ENCODE measurements at places on chromosomes 11 and 22. TPM values are rescaled to one million over a fixed set of nuclear protein-coding genes. Genes with fewer than 3 reads are reported as not detected.
A peak's percentile ranks its signal among the peaks of the same experiment; 100 is the strongest.

GRCh38 chr22:17098379-17098819, 13.6 kb downstream of the IL17RA start:
- no peaks in the 10 kb centered on the region for H3K27me3 ChIP-seq
- no peaks in the 10 kb centered on the region for H3K4me1 ChIP-seq
- H3K36me3 ChIP-seq = no peaks in the 10 kb centered on the region
- H3K27ac ChIP-seq = no peak overlapping the region
- DNase-seq = no peak

GRCh38 chr11:109046284-109046992, 375.6 kb upstream of the C11orf87 start:
- no peaks in the 10 kb centered on the region for H3K36me3 ChIP-seq
- no peak for DNase-seq

DNA sequence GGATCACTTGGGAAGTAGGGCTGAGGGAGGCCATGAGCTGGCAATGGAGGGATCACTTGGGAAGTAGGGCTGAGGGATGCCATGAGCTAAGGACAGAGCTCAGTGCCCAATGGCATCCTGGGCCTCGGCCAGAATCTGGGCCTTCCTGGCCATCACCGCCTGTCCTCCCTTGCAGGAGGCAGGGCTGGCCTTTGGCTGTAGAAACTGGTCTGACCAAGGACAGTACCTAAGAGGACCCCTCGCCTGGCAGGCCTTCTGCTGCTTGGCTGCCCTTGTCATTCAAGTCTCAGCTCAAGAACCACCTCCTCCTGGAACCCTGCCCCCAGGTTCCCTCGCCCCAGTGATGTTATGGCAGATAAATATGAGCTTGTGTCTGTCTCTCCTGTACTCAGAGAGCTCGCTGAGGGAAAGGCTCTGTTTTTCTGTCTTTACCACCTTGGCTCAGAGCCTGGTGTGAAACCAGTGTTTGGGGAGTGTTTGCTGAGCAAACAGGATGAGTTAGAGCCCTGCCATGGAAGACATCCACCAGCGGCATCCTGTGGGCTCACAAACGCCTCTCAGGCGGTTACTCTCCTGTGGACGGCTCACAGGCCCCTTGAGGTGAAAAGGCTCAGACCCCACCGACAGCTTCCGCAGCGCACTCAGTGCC, 19.3 kb upstream of the RASL10A start:
- H3K36me3 ChIP-seq = no peaks in the 10 kb centered on the region
- no peak overlapping the region for H3K27ac ChIP-seq
- no peak for DNase-seq
- H3K4me3 ChIP-seq = no peak overlapping the region

OR52E8 gene
- total RNA-seq = not detected

DNA sequence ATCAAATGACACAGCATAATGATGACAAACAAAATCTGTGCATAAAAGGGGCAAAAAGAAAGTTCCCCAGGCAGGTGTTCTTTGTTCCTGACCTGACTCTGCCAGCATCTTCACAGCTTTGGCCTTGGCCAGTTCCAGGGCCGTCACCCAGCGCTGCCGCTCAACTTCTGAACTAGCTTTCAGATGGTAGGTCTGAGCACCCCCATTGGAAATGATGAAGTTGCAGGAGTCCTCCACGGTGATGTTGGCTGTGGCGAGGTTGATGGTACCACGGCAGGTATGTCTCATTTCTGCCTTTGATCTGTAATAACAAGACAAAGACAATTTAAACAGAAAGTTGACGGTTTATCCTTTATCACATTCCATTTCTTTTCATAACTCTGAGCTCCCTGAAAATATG, 5.3 kb downstream of the OSBP start:
- H3K27ac ChIP-seq = no peak overlapping the region
- H3K36me3 ChIP-seq = no peaks in the 10 kb centered on the region
- DNase-seq = no peak

GRCh38 chr11:61539006-61539405, 30.5 kb downstream of the LRRC10B start:
- H3K36me3 ChIP-seq = no peaks in the 10 kb centered on the region
- DNase-seq = no peak
- H3K4me3 ChIP-seq = no peak overlapping the region
- no peaks in the 10 kb centered on the region for H3K27me3 ChIP-seq

PLAAT5 gene
- not detected for total RNA-seq

RTN4RL2 gene
- not detected for total RNA-seq

B3GAT1 gene
- total RNA-seq = not detected

PAFAH1B2 gene
- 105 TPM for total RNA-seq

DNA sequence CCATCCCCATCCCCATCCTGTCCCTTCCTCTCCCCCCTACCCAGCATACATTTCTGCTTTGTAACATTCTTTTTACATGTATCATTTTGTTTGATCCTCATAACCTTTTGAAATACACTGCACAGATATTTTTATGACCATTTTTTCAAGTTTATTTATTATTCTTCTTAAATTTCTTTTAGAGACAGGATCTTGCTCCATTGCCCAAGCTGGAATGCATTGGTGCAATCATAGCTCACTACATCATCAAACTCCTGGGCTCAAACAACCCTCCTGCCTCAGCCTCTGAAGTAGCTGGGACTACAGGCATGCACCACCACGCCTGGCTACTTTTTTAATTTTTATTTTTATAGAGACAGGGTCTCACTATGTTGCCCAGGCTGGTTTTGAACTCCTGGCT, 99.4 kb upstream of the AKIP1 start:
- H3K27me3 ChIP-seq = no peaks in the 10 kb centered on the region
- H3K4me1 ChIP-seq = peaks cover 11% of the 10 kb centered on the region
- H3K4me3 ChIP-seq = peak overlapping the region; percentile 73
- H3K27ac ChIP-seq = peak overlapping the region; percentile 90
- DNase-seq = no peak

DNA sequence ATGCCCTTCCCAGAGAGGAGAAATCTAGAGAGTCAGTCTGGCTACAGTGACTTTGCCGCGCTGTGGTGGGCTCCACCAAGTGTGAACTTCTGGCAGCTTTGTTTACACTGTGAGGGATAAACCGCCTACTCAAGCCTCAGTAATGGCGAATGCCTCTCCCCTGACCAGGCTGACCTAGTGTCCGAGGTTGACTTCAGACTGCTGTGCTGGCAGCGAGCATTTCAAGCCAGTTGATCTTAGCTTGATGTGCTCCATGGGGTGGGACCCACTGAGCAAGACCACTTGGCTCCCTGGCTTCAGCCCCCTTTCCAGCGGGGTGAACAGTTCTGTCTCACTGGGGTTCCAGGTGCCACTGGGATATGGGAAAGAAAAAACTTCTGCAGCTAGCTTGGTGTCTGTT, 38.6 kb upstream of the PTH start:
- no peak for DNase-seq
- no peaks in the 10 kb centered on the region for H3K27me3 ChIP-seq
- no peak overlapping the region for H3K4me3 ChIP-seq
- no peaks in the 10 kb centered on the region for H3K36me3 ChIP-seq
- no peaks in the 10 kb centered on the region for H3K4me1 ChIP-seq
- H3K27ac ChIP-seq = no peak overlapping the region

DNA sequence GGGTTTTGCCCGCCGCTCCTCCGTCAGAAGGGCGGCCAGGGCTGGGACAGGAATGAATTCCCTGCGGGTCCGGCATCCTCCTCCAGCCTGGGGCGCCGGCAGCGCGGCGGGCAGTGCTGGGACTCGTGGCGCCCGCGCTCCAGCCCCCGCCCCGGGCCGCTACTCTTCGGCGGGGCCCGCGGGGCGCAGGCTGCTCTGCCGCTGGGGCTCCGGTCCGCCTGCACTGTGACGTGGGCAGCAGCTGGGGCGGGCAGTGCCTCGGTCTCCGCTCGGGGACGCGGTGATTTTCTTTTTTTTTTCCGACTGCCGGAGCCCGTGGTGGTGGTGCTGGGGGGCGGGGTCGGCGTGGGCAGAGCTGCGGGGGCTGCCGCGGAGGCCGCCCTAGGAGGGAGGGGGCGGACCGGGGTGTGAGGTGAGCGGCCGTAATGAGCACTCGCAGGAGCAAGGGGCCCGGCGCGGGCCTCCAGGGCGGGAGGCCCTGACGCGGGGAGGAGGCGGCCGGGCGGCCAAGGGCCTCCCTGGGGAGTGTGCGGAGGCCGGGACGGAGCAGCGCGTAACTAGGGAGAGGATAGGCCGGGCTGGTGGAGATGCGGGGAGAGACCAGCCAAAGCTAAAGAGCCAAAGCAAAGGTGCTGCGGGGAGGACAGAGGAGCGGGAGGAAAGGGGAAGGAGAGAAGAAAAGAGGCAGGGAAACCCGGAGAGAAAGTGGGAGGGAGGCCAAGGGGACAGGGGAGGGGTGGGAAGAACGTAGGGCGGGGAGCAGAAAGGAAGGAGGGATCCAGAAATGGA, 73.3 kb upstream of the ZBED5 start:
- DNase-seq = peak; percentile 86
- H3K4me1 ChIP-seq = no peaks in the 10 kb centered on the region
- no peaks in the 10 kb centered on the region for H3K27me3 ChIP-seq
- no peaks in the 10 kb centered on the region for H3K36me3 ChIP-seq
- peak overlapping the region; percentile 99 for H3K27ac ChIP-seq
- H3K4me3 ChIP-seq = peak overlapping the region; percentile 52

- H3K36me3 ChIP-seq = no peaks in the 10 kb centered on the region
- no peaks in the 10 kb centered on the region for H3K27me3 ChIP-seq
- DNase-seq = no peak
- H3K4me3 ChIP-seq = no peak overlapping the region
- no peaks in the 10 kb centered on the region for H3K4me1 ChIP-seq
Observed at GRCh38 chr11:74123008-74123448, 47.8 kb downstream of the C2CD3 start.

GRCh38 chr11:117384045-117384444, 56.4 kb downstream of the CEP164 start:
- no peaks in the 10 kb centered on the region for H3K4me1 ChIP-seq
- no peaks in the 10 kb centered on the region for H3K36me3 ChIP-seq
- H3K4me3 ChIP-seq = no peak overlapping the region
- DNase-seq = no peak
- H3K27ac ChIP-seq = no peak overlapping the region

DNA sequence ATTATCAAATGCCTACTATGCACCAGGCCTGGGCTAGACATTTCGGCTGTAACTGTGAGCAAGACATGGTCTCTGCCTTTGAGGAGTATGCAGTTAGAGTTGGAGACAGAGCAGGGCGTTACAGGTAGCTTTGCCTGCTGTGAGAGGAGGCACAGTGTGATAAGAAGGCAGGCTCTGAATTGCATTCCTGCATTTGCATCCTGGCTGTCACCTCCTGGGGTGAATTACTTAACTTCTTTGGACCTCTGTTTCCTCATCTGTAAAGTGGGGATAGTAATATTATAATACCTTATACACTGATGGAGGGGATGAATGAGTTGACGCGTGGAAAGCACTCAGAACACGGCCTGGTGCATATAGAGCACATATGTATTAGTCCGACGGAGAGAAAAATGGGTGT, 118.1 kb upstream of the ARHGAP20 start:
- H3K4me3 ChIP-seq = no peak overlapping the region
- H3K27me3 ChIP-seq = no peaks in the 10 kb centered on the region
- no peak overlapping the region for H3K27ac ChIP-seq
- no peaks in the 10 kb centered on the region for H3K4me1 ChIP-seq
- DNase-seq = no peak

GRCh38 chr11:6674862-6675261, 8.3 kb downstream of the MRPL17 start:
- no peak for DNase-seq
- no peak overlapping the region for H3K4me3 ChIP-seq
- no peak overlapping the region for H3K27ac ChIP-seq
- no peaks in the 10 kb centered on the region for H3K4me1 ChIP-seq
- H3K27me3 ChIP-seq = no peaks in the 10 kb centered on the region

Data from uterus (tissue), 4 donors.